ENCODE measurements at places on chromosomes 5 and 9.

DNA sequence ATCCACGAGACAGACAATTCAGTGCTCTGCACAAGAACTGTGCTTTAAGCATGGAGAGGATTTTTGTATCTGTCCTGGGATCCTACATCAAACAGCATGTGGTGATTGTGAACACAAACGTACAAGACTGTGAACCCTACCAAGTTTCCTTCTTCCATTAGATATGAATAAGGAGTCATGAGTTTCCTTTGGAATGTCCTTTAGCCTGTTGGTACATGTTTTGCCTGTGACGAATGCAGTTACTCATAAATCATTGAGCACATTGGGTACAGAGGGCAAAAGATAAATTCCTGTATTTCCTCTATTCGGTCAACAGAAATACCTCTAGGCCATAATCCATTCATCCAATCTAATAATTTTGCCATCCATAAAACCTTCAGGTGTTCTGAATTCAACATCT, 61.5 kb downstream of the FXN start:
- DNase-seq = no peak

DNA sequence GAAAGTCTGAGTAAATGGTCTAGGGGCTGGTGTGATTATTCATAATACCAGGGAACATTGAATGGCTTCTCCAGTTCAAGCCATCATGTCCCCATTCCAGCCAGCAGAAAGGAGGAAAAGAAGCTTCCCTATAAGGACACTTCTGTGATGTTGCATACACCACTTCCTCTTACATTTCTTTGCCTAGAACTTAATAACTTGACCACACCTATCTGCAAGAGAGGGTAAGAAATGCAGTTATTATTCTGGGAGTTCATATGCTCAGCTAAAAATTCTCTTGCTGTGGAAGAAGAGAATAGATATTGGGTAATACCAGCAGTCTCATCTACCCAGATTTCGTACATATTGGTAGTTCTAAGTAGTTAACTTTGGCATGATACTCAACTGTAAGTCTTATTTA, 166.1 kb downstream of the SLC28A3 start:
- no peak for DNase-seq

GRCh38 chr9:131473198-131473885, 29.4 kb upstream of the POMT1 start:
- no peak for DNase-seq

- peak; percentile 45 for DNase-seq
These were observed 578 bp upstream of the PSAT1 start for GRCh38 chr9:78296201-78296892.

DNA sequence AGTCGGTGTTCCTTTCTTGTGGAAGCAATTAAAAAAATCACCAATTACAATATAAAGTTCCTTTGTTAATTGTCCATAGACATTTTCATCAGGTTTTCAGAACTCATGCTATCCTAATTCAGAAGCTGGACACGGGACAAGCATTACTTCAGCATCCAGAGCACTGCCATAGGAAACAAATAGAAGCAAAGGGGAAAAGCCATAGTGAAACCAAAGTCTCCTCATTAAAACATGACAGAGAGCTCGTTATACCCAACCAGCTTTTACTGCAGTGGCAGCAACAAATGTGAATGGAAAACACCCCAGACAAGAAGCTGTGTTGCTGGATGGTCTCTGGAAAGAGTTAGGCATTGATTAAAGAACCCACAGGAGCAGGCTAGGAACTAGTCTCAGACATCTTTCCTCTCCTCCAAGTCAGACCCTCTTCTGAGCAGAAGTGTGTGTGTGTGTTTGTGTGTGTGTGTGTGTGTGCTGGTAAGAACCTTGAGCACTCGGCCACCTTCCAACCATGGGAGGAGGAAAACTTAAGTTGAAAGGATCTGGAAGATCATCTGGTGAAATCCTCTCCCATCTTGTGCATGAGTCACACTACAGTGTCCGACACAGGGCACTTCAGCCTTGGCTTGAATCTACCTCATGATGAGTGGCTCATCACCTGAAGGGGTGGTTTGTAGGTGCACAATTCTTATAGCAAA, 162.6 kb upstream of the ADAMTS16 start:
- no peak for DNase-seq

DNA sequence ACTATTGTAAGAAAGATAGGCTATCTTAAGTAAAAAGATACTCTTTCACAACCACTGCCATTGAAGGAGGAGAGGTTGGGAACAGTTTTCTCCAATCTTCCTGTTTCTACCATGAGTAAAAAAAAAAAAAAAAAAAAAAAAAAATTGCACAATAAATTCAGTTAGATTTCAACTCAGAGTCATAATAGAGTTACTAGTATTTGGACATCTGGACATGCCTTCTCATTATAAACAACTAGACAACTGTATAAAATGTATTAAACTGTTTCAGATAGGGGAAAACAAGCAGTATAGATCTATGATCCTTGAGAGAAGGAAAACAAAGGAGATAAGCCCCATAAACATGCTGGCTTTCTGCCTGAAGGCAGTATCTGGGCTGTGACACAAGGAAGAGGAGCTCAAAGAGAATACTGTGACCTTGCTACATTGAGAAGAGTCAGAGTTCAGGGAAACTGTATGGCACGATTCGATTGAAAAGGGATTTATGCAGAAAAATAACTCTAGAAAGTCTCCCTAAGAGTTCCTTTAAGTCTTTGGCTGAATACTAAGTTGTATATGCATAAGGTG, 249.2 kb upstream of the POU5F2 start:
- no peak for DNase-seq

DNA sequence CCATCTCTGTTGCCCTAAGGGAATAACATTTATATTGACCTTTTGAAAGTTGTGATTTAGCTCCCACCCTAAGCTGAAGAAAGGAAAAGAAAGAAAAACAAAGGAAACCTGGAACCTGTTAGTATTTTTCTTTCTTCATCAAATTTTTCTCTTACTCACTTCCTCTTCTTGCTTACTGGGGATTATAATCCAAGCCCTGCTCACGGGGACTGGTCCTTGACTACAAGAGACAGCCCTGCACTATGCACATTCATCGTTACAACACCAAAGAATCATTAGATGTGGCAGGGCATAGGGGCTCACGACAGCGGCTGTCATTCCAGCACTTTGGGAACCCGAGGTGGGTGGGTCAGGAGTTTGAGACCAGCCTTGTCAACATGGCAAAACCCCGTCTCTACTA, 37.8 kb upstream of the LPAR1 start:
- DNase-seq = no peak

DNA sequence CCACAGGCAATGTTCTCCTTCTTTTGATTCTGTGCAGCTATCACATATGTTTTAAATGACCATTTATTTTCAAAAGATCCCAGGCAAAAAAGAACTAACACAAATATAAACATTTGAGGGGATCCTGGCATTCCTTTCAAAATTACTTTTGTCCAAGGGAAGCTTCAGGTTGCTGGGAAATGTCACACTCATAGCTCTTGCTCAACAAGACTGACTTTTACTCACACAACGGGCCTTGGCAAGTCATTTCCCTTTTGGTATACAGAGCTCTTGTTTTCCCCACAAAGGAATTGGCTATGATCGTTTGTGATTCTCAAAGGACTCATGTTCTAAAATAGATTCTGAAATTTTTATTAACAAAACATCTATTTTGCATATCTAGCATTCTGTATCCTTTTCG, 4.5 kb upstream of the PALM2AKAP2 start:
- no peak for DNase-seq

- DNase-seq = no peak
These were observed 64.7 kb upstream of the TRPC7 start for GRCh38 chr5:136430081-136430480.

DNA sequence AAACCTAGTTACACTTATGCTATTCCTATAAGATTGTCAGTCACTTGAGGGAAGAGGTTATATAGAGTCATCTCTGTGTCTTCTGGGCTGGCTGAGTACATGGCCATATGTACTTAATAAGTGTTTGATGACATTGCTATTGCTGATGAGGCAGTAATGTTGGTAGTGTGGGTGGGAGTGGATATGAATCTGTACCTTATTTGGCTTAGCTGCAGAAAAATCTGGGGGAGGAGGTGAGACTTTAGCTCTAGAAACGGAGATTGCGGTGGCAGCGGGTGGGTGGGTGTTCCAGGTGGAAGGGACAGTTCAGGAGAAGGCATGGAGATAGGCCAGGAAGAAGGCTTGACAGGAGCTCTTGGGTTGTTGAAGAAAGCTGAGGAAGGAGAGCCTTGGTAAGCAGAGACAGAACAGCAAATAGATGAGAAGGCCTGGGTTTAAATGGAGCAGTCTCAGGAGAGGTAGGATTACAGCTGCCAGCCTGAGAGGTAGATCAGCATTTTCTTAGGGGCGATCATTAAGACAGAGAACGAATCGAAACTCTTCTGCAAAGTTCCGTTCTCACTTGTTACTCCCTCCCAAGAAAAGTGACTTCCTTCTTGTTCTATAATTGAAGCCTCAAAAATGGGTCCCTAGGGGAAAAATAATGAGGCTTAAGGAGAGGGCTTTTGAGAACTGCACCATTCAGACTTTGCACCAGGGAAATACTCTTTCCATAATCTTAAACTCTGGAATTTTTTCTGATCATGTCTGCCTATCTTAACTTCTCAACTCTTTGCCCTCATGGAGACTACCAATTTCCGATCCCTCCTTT, 160.5 kb downstream of the UNC13B start:
- DNase-seq = peak; percentile 50

DNA sequence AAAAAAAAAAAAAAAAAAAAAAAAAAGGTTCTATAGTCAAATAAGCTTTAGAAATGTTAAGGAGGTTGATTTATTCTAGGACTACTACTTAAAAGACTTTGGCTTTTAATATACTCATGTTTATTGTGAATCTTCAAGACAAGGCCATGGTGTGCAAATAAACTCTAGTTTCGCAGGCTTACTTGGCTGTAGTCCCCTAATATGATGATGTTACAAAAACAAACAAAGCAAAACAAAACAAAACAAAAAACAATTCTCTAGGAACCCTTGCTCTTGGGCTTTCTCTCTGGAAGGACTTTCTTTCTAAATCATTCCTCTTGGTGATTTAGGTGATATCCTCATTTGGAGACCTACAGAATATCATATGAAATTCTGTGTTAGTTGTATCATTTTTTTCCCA, 172.0 kb downstream of the GDNF start:
- DNase-seq = no peak

GRCh38 chr9:36928210-36928609, 105.9 kb downstream of the PAX5 start:
- no peak for DNase-seq

DNA sequence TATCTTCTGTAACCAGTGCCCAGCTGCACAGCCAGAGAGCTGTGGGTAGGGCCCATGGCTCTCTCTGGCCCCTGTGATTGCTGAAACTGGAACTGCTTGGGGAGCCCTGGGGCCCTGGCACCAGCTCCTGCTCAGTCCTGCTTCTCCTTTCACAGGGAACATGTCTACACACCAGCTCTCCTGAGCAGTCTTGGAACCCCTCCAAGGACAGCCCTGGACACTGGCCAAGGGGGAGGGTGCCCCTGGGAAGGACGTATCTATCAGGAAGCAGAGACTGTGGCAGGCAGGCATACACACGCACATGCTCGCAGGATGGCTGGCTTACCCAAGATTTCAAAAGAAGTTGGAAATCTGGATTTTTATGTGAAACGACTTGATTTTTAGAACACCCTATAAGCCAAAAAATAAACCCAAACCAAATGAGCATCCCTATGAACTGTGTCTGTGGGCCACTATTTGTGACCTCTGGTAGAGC, 8.8 kb upstream of the TRAF1 start:
- peak; percentile 83 for DNase-seq

DNA sequence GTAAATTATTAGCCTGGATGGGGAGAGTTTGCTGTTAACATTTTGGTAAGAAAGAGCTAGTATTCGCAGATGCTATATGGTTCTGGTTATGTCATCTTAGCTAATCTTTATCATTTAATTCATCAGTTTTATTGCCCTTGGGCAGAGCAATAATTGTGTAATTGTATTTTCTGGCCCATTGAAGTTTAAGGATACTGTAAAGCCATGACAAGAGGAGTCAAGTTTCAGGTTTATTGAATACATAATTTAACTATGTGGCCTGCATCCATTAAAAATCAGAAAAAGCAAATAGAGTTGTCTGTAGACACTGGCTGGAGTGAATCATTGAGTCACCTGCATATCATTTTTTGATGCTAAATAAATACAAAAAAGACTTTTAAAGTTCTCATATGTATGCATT, 255.8 kb downstream of the PRELID2 start:
- no peak for DNase-seq

DNA sequence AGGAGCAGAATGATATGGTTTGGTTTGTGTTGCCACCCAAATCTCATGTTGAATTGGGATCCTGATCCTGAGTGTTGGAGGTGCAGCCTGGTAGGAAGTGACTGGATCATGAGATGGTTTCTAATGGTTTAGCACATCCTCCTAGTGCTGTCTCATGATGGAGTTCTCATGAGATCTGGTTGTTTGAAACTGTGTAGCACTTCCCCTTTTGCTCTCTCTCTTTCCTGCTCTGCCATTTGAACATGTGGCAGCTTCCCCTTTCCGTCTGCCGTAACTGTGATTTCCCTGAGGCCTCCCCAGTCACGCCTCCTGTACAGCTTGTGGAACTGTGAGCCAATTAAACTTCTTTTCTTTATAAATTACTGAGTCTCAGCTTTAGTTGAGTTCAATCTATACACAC, 756.8 kb upstream of the CDH6 start:
- DNase-seq = no peak
